Activated naive CD4-positive, alpha-beta T cell (primary cell): ENCODE measurements at places on chromosomes 7 and 10.

- no peak for DNase-seq
These were observed 24.3 kb upstream of the VDAC2 start for GRCh38 chr10:75186310-75186709.

GRCh38 chr7:128909625-128910568 lies 612 bp downstream of the KCP start:
- DNase-seq = no peak

GRCh38 chr7:45962861-45963260 lies 41.8 kb upstream of the IGFBP3 start:
- no peak for DNase-seq

DNA sequence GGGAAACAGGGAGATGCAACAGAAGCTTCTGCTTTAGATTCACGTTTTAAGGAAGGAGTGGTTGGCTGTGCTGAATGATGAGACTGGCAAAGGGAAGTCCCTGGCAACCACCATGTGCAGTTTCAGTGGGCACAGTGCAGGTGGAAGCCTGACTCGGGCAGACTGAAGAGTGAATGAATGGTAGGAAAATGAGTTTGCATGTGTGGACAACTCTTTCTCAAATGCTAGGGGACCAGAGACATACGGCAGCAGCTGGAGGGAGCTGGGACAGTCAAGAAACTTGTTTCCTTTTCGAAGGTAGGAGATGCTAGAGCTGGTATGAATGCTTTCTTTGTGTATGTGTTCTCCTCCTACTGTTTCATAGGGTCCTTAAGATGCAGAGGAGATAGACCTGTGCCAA lies 29.0 kb downstream of the PODXL start:
- no peak for DNase-seq

DNA sequence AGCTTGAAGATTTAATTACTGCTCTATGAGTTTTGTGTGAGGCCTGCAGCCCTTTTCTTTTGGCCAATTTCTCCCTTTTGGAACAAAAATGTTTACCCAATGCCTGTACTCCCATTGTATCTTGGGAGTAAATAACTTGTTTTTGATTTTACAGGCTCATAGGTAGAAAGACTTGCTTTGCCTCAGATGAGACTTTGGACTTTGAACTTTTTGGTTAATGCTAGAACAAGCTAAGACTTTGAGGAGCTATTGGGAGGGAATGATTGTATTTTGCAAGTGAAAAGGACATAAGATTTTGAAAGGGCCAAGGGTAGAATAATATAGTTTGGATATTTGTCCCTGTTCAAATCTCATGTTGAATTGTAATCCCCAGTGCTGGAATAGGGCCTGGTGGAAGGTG lies 152.0 kb downstream of the MAGI2 start:
- DNase-seq = no peak

DNA sequence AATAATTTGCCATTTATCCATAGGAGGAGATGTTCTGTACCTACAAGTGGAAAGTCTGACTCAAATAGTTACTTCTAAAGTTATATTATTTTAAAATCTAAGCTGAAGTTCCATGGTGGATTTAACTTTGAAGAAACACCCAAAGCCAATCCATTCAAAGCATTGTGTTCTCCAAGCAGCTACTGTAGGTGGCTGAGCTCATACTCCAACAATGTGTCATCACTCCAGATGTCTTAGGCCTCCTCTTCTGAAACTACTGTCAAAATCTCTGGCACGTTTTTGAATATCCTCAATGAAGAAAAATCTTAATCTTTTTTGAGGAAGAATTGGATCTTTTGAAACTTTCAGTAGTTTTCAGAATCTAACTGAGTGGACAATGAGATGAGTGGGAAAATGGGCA lies 169.1 kb downstream of the PTEN start:
- no peak for DNase-seq

GRCh38 chr7:24438232-24438631 lies 135.0 kb upstream of the PALS2 start:
- DNase-seq = no peak

GRCh38 chr7:117888627-117889026 lies 15.4 kb upstream of the CTTNBP2 start:
- no peak for DNase-seq

GRCh38 chr7:128939075-128939860 lies 1.5 kb downstream of the IRF5 start:
- no peak for DNase-seq

GRCh38 chr7:46751471-46751870 lies 830.4 kb upstream of the IGFBP3 start:
- no peak for DNase-seq

DNA sequence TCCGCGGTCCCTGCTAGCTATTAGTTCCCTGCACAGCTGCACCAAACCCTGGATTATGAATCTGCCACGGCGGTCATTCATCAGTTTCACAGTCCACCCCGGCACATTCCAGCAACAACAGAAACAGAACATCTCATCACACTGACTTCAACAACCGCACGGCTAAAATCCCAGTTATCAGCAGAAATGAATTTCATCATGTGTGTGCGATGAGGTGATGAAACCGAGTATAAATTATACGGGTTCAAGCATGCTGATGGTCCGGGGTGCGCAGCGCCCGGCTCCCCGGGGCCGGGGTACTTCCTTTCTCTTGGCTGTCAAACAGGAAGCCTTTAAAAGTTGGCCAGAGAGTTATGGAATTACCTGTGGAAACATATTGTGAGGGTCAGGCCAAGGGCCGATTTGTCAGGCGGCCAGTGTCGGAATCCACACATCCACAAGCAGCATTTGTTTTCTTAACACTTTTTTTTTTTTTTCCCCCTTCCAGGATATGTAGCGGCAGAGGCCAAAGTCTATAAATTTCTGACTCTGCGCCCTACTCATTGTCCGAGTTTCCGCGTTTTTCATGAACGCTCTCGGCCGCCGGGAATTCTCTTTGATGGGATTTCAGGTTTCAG lies 420.9 kb upstream of the MGMT start:
- no peak for DNase-seq

DNA sequence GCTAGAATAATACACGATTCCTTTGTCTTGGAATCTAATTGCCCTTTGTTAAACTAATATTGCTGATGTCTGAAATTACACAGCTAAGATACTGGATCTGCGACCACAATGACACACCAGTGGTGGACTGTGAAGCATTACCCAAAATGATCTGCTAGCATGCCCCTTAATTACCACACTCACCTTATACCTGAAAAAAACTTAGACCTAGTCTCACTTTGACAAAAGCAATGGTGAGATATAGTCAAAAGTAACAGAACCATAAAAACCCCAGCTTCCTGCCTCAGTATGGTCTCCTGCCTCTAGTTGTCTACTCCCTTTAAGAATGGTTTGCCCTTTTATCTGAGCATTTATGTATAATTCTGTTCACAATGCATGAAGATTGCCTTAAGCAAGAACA lies 20.8 kb upstream of the ERVW-1 start:
- no peak for DNase-seq

DNA sequence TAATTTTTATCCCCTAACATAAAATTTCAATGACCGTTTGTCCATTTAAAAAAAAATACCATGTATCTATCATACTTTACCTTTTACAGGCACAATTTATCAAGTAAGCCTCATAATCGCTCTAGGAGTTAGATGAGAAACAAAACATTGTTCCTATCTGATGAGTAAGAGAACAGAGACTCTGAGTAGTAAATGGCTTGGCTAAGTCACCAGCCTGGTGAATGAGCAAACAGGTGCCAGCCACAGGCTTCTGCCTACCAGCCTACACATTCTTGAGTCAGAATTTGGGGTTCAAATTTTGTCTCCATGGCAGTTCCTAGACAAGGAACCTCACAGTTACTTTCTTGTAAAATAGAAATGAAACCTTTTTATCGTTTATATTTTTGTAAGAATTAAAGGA lies 235.4 kb downstream of the HGF start:
- no peak for DNase-seq

DNA sequence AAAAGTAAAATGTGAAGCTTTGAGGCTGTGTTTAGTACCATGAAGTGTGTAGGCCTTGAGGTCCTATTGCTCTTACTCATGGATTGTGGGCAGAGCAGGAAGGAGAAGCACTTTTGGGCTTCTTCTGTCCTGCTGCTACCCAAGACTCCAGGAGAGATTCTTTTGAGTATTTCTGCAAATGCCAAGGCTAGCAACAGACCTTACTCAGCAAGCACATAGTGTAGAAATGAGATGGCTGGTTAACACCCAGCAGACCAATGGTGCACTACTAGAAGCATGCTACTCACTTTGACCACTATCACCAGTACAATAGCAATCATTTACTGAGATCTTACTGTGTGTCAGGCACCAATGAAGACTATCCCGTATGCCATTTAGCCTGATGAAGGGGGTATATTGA lies 3.2 kb downstream of the PLPP4 start:
- DNase-seq = no peak

- no peak for DNase-seq
These were observed 421.5 kb upstream of the LRGUK start for GRCh38 chr7:133705596-133705995.

- DNase-seq = no peak
These were observed 80.1 kb upstream of the IMMP2L start for GRCh38 chr7:111642373-111642772.

GRCh38 chr7:79862447-79863210 lies 272.0 kb upstream of the GNAI1 start:
- DNase-seq = no peak

GRCh38 chr7:151313857-151314256 lies 27.8 kb upstream of the NUB1 start:
- no peak for DNase-seq

DNA sequence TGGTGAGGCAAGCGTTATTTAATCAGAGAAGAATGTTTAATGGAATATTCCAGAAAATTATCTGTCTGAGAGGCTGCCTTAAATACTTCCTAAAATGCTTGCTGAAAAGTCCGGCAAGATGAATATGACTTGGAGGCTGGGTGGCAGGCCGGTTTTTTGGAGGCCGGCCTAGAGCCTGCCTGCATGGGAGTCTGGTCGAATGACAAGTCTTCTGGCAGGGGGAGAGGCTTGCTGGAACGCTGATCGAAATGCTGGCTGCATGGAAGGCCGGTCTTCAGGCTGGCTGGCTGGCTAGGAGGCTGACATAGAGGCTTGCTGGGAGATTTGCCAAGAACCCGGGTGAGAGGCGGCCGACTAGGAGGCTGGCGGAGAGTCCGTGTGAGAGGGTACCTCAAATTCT lies 135.7 kb downstream of the OR13A1 start:
- no peak for DNase-seq

DNA sequence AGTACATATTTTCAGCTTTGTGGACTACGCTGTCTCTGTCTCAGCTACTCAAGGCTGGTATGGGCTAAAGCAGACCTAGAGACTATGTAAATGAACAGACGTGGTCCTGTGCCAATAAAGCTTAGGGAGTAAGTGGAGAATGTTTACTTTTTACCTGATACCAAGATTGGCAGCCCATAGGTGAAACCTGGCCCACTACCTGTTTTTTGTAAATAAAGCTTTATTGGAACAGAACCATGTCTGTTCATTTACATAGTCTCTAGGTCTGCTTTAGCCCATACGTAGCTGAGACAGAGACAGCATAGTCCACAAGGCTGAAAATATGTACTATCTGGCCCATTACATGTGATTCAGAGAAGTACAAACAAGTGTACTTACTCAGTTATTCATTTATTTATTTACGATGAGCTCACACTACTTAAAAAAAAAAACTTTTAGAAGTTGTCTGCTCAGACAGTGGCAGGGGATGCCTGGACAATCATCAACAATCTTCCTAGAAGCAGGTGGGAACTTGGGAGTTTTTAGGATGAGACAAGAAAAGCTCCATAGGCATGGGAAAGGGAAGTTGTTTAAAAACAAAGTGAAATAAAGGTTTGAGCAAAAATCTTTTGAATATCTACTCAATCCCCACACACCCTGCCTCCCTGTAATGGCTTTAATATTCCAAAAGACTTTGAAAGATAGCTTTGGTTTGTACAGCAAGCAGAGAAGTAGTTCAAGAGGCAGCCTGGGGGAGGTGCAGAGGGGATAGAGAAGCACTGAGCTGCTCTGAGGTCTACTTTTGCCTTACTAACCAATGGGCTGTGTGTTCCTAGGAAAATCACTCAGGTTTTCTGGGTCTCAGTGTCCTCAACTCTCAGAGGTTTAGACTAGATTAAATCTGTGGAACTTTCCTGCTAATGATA lies 114.4 kb upstream of the AFAP1L2 start:
- no peak for DNase-seq

DNA sequence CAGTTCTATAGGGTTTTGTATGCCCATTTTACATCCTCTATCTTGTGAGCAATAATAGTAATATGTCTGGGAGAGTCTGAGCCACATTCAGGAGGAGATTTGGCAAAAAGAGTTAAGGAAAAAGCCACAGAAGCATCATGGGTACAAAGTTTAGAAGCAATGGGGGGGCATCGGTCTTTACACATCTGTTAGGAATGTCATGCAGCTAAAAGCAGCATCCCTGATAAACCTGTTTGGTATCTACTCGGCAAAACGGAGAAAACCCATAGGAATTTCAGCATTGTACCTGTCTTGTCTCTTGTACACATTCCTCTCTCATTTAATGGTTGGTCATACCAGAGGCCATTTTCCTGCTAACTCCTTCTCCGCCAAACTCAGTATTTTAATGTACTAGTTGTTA lies 12.5 kb upstream of the HERPUD2 start:
- DNase-seq = no peak

- DNase-seq = no peak
These were observed 3.5 kb upstream of the PFKFB3 start for GRCh38 chr10:6199131-6199733.

GRCh38 chr10:102208311-102209035 lies 17.6 kb upstream of the ELOVL3 start:
- DNase-seq = no peak

DNA sequence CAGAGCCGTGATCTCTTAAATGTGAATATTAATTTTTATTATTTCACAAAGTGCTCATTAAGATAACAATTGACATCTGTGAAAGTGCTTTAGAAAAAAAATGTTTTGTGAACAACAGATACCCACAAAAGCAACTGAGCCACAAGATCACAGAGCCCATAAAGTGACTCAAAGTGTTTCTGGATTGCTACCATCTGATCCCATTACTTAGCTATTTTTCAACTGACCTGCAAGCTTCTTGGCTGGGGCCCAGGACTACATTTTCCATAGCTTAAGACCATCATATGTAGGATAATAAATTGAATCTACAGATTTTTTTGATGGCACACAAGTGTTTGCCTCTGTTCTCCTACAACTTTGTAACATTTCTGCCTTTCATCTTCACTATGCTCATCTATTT lies 674.4 kb downstream of the PHTF2 start:
- no peak for DNase-seq

DNA sequence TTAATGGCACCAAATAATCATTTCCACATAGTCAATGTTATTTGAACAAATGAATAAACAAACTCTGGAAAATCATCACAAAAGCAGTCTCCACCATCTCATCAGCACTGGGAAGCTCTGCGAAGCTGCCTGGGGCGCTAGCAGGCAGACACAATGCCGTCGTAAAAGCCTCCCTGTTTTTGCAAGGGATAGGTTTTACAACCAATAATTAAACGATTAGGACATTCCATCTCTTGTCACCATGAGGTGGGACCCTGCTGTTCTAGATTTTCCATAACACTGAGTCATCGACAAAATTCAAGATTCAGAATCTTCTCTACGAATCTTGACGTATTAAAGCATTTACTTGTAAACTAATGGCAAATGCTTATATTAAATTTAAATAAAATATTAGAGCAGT lies 172.8 kb upstream of the AKR1E2 start:
- no peak for DNase-seq

- no peak for DNase-seq
These were observed 137.4 kb downstream of the MYOF start for GRCh38 chr10:93344691-93345090.
